Endothelial cell of umbilical vein (primary cell): ENCODE measurements at places on chromosomes 3 and 15. TPM values are rescaled to one million over a fixed set of nuclear protein-coding genes. Genes with fewer than 3 reads are reported as not detected.

IL16 gene
- total RNA-seq = 0.99 and 2.1 TPM in 2 replicates

ZNF662 gene
- 0.83 and 4.3 TPM in 2 replicates for total RNA-seq

BCL2A1 gene
- not detected in 2 replicates for total RNA-seq

B2M gene
- total RNA-seq = 725 and 985 TPM in 2 replicates

DNA sequence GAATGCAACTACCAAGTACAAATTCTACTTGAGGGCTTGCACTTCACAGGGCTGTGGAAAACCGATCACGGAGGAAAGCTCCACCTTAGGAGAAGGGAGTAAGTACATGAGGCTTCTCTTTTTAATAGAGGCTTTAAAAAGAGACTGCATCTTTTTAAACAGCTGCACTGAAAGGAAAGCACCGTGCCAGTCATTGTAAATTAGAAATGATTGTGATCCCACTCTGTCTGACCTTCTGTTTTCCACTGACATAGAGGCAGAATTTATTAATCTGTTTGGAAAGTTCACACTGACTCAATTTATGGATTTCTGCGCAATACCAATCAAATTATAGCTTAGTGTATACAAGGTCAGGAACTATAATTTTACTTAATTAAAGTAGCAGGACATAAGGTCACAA is 198.2 kb downstream of the CHL1 start:
- no peaks in the 10 kb centered on the region for H3K27me3 ChIP-seq
- H3K27ac ChIP-seq = no peak overlapping the region
- no peaks in the 10 kb centered on the region for H3K36me3 ChIP-seq

DNA sequence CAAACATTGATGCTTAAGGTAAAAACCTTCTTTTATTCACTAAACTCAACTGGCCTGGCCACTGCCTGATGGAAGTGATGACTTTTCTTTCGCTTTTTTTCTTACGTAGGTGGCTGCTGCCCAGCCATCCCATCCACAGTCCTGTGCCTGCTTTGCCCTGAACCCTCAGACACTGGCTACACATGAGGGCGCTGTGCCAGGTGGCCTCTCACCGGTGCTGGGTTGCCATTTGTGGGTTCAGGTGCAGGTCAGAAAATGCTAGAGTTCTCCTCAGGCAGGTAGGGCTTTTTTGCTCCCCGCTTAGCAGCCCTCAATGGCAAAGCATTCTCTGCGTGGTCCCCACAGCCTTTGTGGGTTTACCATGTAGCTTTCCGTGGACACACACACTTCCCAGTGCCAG is 88.3 kb upstream of the PRR23E start:
- no peaks in the 10 kb centered on the region for H3K36me3 ChIP-seq
- no peaks in the 10 kb centered on the region for H3K4me1 ChIP-seq
- H3K27me3 ChIP-seq = no peaks in the 10 kb centered on the region
- no peak overlapping the region for H3K4me3 ChIP-seq

DNA sequence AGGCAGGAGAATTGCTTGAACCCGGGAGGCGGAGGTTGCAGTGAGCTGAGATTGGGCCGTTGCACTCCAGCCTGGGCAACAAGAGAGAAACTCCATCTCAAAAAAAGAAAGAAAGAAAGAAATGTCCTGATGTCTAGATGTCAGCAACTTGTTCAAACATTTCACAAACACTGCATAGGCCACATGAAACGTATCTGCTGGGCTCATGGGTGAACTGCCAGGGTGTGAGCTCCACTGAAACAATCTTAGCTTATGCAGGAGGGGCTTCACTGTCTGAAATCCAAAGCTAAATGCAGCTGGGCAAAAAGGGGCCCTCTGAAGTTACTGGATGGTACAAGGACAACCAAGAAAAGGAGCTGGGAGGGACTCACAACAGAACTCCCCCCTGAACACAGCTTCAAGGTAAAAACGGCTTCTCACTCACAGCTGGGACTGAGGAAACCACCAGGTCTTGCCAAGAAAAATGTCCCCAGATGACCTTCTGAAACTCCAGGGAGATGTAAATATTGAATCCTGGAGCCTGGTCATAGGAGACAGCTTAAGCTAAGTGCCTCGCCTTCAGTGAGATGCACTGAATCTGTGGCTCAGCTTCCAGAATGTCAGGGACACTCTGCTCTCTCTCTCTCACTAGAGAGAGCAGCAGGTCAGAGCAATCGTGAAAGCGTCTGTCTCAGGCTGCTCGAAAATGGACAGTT is 31.9 kb downstream of the SEC61A1 start:
- H3K36me3 ChIP-seq = peaks cover 25% of the 10 kb centered on the region
- H3K27ac ChIP-seq = no peak overlapping the region
- no peaks in the 10 kb centered on the region for H3K27me3 ChIP-seq

DNA sequence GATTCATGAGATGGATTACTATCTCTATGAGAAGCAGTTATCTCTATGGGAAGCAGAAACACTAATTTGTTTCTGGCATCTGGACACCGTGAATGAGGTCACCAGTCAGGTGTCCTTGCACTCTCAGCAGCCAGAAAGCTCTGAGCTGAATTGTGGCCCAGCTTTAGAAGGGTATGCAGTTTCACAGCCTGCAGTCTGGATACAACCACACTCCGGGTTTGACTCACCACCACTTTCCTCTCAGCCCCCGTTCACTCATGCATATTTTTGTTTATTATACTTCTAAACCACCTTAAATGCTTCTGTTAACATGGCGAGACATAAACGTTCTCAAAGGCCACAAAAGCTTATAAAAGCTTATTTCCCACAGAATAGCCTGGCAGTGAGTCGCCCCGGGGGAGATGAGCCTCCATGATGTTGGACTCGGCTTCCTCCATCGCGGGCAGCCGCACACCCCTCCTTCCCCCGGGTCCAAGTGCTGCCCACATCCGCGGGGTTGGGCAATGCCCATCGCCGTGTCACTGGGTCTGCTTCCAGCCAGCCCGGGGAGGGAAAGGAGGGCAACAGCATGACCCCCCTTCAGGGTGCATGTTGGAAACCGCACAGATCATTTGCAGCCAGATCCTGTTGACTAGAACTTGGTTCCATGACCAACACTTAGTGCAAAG is 16.8 kb upstream of the SLC41A3 start:
- H3K36me3 ChIP-seq = no peaks in the 10 kb centered on the region
- no peak overlapping the region for H3K27ac ChIP-seq
- H3K27me3 ChIP-seq = peaks cover 3% of the 10 kb centered on the region
- H3K4me1 ChIP-seq = no peaks in the 10 kb centered on the region
- DNase-seq = peak; percentile 29

- no peak for DNase-seq
- no peaks in the 10 kb centered on the region for H3K36me3 ChIP-seq
- no peak overlapping the region for H3K27ac ChIP-seq
- H3K4me1 ChIP-seq = peaks cover 13% of the 10 kb centered on the region
Measured at GRCh38 chr3:149417174-149417573, 39.7 kb upstream of the TM4SF1 start.

DNA sequence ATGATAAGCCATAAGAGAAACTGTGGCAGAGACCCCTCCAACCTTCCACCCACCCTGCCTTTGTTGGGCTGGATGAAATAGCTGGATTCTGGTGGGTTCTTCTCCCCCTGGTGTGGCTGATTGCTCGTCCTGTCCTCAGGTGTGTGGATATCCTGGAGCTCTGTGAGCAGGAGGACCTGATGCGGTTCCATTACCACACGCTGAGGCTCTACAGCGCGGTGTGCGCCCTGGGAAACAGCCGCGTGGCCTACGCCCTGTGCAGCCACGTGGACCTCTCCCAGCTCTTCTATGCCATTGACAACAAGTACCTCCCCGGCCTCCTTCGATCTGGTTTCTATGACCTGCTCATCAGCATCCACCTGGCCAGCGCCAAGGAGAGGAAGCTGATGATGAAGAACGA is 306.3 kb upstream of the CHRM5 start:
- no peak for DNase-seq
- H3K27me3 ChIP-seq = no peaks in the 10 kb centered on the region
- H3K4me1 ChIP-seq = no peaks in the 10 kb centered on the region
- no peak overlapping the region for H3K4me3 ChIP-seq
- H3K27ac ChIP-seq = no peak overlapping the region

DNA sequence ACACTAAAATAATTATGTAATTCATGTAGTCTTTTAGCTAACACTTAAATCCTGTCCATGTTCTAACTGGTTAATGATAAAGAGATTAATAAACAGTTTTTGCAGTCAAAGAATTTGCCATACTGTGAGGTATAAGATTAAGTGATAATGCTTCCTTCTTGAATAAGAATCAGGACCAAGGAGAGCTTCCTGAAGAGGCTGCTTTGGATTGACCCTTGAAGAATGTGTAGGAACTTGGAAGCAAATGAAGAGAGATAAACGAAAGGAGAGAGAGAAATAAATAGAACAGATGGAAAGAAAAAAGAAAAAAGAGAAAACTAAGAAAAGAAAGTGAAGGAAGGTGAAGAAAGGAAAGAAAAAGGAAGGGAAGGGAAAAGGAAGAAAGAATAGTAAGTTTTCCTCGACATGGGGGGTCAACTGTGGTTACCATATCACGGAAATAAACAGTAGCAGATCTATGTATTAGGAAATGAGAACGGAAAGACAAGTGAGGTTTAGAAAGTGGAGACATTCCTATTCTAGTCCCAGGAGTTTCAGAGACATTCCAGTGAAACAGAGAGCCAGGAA is 539.8 kb downstream of the FGF12 start:
- H3K27ac ChIP-seq = no peak overlapping the region
- H3K4me3 ChIP-seq = no peak overlapping the region
- no peaks in the 10 kb centered on the region for H3K27me3 ChIP-seq
- peaks cover 13% of the 10 kb centered on the region for H3K4me1 ChIP-seq

DNA sequence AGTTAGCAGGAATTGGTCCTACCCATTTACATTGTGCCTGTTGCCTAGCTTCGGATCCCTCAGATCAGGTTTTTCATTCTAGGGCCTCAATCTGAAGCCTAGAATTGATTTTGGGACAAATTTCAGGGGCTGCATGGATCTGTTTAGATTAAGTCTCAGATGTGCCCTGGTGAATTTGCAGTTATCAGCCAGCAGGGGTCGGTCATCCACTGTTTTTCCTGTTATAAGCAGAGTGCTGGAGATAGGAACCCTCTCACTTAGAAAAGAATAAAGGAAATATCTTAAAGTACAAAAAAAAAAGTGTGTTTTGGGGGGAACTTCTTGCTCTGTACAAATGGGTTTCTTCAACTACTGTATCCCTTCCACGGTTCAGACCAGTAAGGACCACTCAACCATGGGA is 212.5 kb downstream of the BCHE start:
- H3K27me3 ChIP-seq = no peaks in the 10 kb centered on the region
- peak; percentile 5 for DNase-seq
- H3K4me3 ChIP-seq = no peak overlapping the region
- H3K4me1 ChIP-seq = no peaks in the 10 kb centered on the region
- H3K36me3 ChIP-seq = no peaks in the 10 kb centered on the region

DNA sequence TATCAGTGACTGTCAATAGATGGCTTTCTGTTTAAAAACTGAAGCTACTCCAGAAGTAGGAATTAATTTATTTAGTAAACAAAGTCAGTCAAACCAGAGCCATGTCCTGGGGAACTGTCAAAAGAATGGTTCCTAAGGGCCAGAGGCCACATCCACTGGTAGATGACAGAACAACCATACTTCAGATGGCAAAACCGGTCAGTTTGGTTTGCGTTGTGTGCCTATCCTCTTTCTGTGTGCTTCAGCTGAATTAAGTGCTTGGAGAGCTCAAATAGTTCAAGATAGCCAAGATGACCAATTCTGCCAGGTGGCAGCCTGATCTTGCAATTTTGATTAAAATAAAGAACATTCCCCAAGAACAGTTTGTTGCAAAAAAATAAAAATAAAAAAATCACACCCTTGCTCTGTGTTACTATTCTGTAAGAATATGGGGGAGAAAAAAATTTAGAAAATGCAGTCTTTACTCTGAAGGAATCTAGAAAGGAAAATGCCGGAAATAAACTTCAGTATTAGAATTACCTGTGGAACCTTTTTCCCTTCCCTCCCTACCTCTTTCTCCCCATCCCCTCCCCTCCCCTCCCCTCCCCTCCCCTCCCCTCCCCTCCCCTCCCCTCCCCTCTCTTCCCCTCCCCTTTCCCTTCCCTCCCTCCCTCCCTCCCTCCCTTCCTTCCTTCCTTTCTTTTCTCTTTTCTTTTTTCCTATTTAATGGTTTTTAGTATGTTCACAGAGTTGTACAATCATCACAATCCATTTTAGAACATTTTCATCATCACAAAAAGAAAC is 2.5 kb downstream of the MAP3K13 start:
- no peak overlapping the region for H3K27ac ChIP-seq
- DNase-seq = no peak
- no peak overlapping the region for H3K4me3 ChIP-seq
- peaks cover 6% of the 10 kb centered on the region for H3K4me1 ChIP-seq
- peaks cover 25% of the 10 kb centered on the region for H3K27me3 ChIP-seq

DNA sequence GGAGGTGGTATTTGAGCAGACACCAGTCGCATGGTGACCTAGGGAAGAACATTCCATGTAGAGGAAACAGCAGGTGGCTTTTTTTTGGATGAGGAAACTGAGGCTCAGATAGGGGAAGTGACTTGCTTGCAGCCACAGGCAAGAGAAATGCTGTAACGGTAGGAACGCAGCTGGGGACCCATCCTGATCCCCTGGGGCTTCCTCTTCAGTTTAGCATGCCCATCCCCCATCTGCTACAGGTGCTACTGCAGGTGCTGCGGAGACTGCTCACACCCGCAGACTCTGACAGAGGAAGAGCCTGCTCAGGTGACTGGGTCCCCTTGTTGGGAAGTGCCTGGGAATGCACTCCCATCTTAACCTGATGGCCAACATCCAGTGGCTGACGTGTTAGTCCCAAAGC is 55.4 kb upstream of the SEC13 start:
- no peaks in the 10 kb centered on the region for H3K4me1 ChIP-seq
- H3K36me3 ChIP-seq = no peaks in the 10 kb centered on the region
- H3K4me3 ChIP-seq = no peak overlapping the region

DNA sequence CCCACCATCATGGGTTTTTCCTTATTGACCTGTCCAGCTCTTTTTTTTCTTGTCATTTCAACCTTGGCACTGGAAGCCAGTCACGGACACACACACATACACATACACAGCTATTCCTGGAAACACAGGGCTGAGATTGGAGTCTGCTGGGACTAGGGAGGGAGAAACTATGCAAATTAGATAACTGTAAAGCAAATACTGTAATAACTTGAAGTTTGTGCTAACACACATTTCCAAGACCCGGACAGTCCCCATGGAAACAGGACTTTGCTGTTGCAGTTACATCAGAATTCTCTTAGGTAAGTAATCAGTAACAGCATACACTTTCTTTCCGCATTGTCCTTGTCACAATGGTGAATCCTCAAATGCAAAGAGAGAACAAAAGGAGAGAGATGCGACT is 304.4 kb downstream of the KBTBD8 start:
- no peaks in the 10 kb centered on the region for H3K27me3 ChIP-seq
- DNase-seq = no peak
- H3K27ac ChIP-seq = no peak overlapping the region
- no peaks in the 10 kb centered on the region for H3K36me3 ChIP-seq
- H3K4me3 ChIP-seq = no peak overlapping the region
